ENCODE measurements at places on chromosomes 5 and 9. TPM values are rescaled to one million over a fixed set of nuclear protein-coding genes. Genes with fewer than 3 reads are reported as not detected.

DNA sequence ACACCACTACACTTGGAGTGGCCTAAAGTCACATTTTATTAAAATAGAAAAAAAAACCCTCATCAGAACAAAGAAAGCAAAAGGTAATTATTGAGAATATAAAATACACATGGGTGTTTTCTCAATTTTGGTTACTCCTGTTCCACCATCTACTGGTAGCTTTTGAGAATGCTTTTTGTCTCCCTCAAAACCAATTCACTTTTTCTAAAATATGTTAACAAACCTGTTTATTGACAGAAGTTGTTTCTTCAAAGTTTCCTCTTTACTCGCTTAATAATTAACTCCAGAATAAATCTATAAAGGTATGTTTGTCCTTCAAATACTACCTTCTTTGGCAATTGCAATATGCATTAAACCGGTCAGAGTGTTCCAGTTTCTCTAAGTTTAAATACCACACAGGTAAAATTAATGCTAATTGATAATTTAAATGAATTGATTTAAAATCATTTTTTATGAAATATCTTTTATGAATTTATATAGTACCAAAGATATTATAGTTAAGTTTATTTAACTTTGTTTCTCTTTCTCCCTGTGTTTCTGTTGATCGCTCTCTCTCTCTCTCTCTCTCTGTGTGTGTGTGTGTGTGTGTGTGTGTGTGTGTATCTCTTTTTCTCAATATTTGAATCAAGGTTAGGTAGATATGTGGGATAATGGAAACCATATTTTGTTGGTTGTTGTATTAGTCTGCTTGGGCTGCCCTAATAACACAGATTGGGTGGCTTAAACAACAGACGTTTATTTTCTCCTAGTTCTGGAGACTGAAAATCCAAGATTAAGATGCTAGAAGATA is 487.4 kb downstream of the PRDM9 start:
- DNase-seq: no peak
- no peak overlapping the region for H3K27ac ChIP-seq
- no peaks in the 10 kb centered on the region for H3K27me3 ChIP-seq
- H3K36me3 ChIP-seq: no peaks in the 10 kb centered on the region
- H3K4me3 ChIP-seq: no peak overlapping the region
- H3K4me1 ChIP-seq: no peaks in the 10 kb centered on the region

SEMA6A gene
- 25.0 TPM for total RNA-seq

DNA sequence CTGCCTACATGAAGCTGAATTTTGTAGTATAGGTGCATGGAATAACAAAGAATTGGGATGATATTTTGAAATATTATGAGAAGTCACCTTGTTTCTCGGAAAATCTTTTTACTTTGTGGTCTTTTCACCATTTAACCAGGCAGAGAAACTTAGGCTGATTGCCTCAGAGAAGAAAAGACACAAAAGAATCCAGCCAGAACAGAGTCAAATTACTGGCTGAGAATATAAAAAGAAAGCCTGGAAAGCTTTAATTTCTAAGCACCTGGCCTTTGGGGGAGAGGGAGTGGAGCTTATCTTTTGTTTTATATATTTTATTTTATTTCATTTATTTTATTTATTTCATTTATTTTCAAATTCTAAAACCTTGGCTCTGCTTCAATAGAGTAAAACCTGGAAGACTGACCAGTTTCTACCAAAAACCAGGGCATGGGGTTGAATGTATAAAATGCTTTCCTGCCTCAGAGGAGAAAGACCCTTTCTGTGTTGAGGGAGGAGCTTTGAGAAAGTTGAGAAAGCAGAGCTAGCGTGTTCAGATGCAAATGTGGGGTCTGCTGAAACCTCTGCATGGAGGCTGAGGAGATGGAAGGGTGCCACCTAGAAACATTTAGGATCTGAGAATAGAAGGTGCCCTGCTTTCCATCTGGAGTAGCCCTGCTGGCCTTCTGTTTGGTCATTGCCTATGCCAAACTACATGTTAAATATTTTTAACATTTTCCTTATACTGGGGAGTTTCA is 81.6 kb downstream of the NREP start:
- no peaks in the 10 kb centered on the region for H3K36me3 ChIP-seq
- no peak overlapping the region for H3K4me3 ChIP-seq
- no peak overlapping the region for H3K27ac ChIP-seq
- no peaks in the 10 kb centered on the region for H3K27me3 ChIP-seq

DNA sequence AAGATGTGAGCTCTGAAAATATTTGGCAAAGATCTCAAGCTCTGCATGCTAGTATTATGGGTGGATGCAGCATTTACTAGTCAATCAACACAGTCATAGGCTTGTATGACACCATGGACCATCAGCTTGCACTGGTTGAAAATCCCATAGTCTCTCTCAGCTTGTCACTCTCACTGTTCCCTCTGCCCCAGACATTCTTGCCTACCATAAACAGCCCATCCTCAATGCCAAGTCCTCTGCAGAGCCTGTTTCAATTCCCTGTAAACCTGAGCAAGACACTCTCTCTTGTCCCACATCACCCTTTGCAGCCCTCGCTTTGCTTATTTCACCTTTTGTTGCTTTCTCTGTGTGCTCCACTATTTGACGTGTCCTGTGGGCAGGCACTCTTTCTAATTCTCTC is 264.6 kb downstream of the ICE1 start:
- DNase-seq: no peak
- H3K4me1 ChIP-seq: no peaks in the 10 kb centered on the region
- no peak overlapping the region for H3K4me3 ChIP-seq
- H3K36me3 ChIP-seq: no peaks in the 10 kb centered on the region

MYMK gene
- not detected for total RNA-seq

DNA sequence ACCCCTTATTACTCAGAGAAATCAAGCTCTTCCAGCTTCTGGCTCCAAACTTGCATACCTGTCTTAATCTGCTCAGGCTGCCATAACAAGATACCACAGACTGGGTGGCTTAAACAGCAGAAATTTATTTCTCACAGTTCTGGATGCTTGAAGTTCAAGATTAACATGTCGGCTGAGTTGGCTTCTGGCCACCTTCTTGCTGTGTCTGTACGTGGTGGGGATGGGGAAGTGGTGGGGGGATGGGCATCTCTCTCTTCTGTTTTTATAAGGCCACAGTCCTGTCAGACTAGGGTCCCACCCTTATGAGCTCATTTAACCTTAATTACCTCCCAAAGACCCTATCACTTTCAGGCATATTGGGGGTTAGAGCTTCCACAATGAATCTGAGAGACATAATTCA is 140.5 kb downstream of the SV2C start:
- no peaks in the 10 kb centered on the region for H3K27me3 ChIP-seq
- H3K36me3 ChIP-seq: no peaks in the 10 kb centered on the region
- DNase-seq: no peak
- H3K4me1 ChIP-seq: no peaks in the 10 kb centered on the region
- no peak overlapping the region for H3K4me3 ChIP-seq

DNA sequence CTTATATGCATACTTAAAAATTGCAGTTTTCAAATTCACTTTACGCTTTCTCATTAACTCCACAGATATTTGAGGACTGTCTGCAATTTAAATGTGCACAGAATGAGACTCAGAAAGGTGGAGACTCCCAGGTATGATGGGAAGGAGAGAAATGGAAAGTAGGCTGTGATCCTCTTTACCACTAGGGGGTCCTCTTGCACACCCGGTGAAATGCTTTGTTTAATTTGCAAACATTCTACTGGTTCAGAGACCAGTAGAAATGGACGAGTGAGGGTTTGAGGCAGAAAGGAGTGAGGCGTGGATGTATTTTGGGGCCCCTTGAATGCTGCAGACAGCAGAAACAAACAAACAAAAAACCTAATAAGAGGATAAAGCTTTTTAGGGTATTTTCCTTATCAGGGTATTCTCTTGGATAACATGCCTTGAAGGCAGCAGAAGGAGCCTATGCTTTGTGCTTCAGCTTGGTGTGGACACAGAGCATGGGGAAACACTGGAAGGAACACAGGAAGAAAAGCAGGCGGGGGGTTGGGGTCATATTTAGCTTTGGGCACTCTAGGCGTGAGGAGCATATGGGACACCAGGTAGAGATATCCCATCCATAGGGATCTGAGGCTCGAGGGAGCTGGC is 410.1 kb downstream of the DMRT2 start:
- no peaks in the 10 kb centered on the region for H3K27me3 ChIP-seq
- no peak overlapping the region for H3K4me3 ChIP-seq
- no peaks in the 10 kb centered on the region for H3K4me1 ChIP-seq
- no peaks in the 10 kb centered on the region for H3K36me3 ChIP-seq
- DNase-seq: no peak

GRCh38 chr9:78441396-78441795 is 144.5 kb downstream of the PSAT1 start:
- no peak overlapping the region for H3K4me3 ChIP-seq
- H3K27ac ChIP-seq: no peak overlapping the region
- no peak for DNase-seq

GRCh38 chr5:56910210-56910965 is 992 bp downstream of the SETD9 start:
- no peaks in the 10 kb centered on the region for H3K36me3 ChIP-seq
- DNase-seq: peak; percentile 77
- H3K27me3 ChIP-seq: no peaks in the 10 kb centered on the region
- peak overlapping the region; percentile 94 for H3K27ac ChIP-seq
- no peaks in the 10 kb centered on the region for H3K4me1 ChIP-seq

DNA sequence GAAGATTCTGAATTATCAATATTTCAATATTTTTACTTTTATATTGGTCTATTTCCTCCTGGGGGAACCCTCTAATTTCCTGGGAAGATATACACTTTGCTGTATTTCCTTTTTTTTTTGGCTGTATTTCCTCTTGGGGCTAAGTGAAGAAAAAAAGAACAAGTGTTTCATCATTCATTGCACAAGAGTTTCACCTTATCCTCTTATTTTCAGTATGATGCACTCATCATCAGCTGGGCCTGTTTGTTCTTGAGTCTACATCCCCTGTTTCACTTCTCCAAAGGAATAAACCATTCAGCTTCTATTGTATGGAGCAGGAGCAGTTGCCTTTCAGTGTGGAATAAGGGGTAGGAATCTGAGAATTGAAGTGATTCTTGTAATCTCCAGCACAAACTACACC is 210.8 kb downstream of the FAM170A start:
- H3K27me3 ChIP-seq: no peaks in the 10 kb centered on the region
- no peak overlapping the region for H3K27ac ChIP-seq
- H3K36me3 ChIP-seq: no peaks in the 10 kb centered on the region
- H3K4me3 ChIP-seq: no peak overlapping the region

LCN9 gene
- total RNA-seq: not detected
